ENCODE measurements at places on chromosomes 11 and 22. TPM values are rescaled to one million over a fixed set of nuclear protein-coding genes. Genes with fewer than 3 reads are reported as not detected.

Gene SEC14L6
- polyA plus RNA-seq: not detected

Gene GLB1L2
- polyA plus RNA-seq: 1.1 TPM

Gene C11orf86
- polyA plus RNA-seq: 59.6 TPM

Gene MUC5AC
- polyA plus RNA-seq: 0.18 TPM

GRCh38 chr11:66680966-66681645 is 3.4 kb upstream of the RBM4B start:
- DNase-seq: no peak

DNA sequence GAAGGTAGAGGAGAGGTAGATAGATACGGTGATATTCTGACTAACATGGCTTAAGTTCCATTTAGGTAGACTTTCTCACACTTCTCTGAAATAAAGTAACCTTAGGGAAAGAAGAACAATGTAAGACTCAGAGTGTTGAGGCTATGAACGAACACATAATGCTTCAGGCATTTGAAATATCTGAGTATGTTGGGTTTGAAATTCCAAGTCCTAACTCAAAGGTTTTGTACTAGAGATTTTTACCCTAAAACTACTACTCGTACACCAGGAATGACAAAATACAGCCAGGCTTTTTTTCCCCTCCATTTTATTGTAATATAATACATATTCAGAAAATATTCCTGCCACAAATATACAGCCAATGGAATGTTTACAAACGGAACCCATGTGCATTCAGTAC is 592.6 kb downstream of the ETS1 start:
- DNase-seq: no peak

Data from A549 (cell line).